ENCODE measurements at places on chromosomes 11 and 22. TPM values are rescaled to one million over a fixed set of nuclear protein-coding genes. Genes with fewer than 3 reads are reported as not detected.
A peak's percentile ranks its signal among the peaks of the same experiment; 100 is the strongest.

- peaks cover 42% of the 10 kb centered on the region for H3K4me1 ChIP-seq
- H3K27me3 ChIP-seq: peaks cover 4% of the 10 kb centered on the region
- peak; percentile 49 for DNase-seq
- H3K27ac ChIP-seq: peak within 1 kb of the TSS; percentile 49
- peak within 1 kb of the TSS; percentile 88 for H3K4me3 ChIP-seq
Measured at GRCh38 chr11:59106363-59107336, at the start of gene FAM111B. TSS of gene FAM111B (plus strand) at chr11:59107237. CDS start at chr11:59109626, 2,389 bp downstream.

DNA sequence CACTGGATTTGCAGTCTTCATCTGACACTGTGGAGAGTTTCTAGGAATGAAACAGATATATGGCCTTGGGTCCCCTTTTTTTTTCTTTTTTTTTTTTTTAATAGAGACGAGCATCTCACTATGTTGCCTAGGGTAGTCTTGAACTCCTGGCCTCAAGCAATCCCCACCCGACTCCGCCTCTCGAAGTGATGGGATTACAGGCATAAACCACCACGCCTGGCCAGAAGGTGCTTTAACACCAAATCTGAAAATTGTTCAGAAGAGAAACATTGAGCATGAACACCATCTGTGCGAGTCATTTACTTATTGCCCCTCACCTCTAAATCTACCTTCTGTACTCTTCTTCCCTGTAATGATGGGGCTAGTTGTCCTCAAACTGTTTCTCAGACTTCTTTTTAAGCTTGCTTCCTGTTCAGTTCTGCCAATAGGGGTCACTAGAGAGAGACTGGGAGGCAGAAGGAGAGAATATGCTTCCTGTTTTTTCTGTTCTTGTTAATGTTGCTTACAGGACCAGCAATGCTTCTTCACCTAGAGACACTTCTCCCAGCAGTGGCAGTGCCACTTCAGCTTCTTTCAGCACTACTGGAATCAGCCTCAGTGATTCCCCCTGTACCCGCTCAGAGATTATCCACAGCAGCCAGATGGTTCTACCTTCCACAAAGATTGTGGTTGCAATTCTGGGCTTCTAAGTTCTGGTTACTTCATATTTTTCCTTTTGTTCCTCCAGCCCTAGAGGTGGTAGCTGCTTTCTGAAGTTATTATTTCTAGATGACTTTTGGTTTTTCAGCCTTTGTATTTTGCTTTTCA lies 20.8 kb upstream of the ZBED5 start:
- peak overlapping the region; percentile 68 for H3K27ac ChIP-seq
- no peaks in the 10 kb centered on the region for H3K27me3 ChIP-seq
- H3K36me3 ChIP-seq: peaks cover 1% of the 10 kb centered on the region
- peaks cover 4% of the 10 kb centered on the region for H3K4me1 ChIP-seq

DNA sequence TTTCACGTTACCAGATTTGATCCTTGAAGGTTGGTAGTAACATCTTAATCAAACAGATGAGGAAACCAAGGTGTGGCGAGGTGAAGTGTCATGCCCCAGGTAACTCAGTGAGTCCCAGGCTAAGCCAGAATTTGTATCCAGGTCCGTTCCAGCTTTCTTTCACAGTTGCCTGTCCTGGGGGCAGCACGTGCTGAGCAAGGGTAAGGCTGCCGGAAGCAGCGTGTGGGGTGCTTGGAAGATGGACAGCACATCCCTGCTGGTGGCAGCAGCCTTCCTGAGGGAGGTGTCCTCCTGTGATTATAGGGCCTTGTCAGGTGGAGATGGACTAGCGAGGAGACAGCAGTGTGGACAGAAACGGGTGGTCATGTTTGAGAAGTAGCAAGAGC lies 50.9 kb downstream of the TRIOBP start:
- peaks cover 4% of the 10 kb centered on the region for H3K27me3 ChIP-seq
- peaks cover 37% of the 10 kb centered on the region for H3K4me1 ChIP-seq
- DNase-seq: no peak
- H3K4me3 ChIP-seq: peak overlapping the region; percentile 51
- no peaks in the 10 kb centered on the region for H3K36me3 ChIP-seq

DNA sequence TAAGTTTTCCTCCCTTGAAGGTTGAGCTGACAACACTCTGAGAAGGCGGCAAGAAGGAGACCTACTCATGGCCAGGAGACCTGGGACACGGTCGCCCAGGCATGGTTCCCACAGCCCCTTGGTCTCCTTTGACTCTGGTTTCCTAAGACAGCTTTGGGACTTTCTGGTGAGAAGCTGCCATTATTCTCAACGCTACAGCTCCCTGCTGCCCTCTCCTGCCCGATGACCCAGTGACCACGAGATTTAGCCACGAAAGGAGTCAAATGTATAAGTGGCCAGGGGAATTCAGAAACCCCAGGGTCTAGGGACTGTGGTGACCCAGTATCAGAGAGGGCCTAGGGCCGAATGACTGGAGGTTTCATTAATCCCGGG lies 699 bp upstream of the SDF2L1 start:
- H3K4me1 ChIP-seq: peaks cover 24% of the 10 kb centered on the region
- H3K27ac ChIP-seq: peak overlapping the region; percentile 89
- no peak for DNase-seq
- no peaks in the 10 kb centered on the region for H3K36me3 ChIP-seq

- H3K36me3 ChIP-seq: no peaks in the 10 kb centered on the region
- H3K27me3 ChIP-seq: peaks cover 16% of the 10 kb centered on the region
- peak within 1 kb of the TSS; percentile 67 for H3K27ac ChIP-seq
- peak; percentile 90 for DNase-seq
- peaks cover 13% of the 10 kb centered on the region for H3K4me1 ChIP-seq
Measured at GRCh38 chr11:2699531-2700414, at the start of gene KCNQ1OT1. TSS of gene KCNQ1OT1 (minus strand) at chr11:2699994.

DNA sequence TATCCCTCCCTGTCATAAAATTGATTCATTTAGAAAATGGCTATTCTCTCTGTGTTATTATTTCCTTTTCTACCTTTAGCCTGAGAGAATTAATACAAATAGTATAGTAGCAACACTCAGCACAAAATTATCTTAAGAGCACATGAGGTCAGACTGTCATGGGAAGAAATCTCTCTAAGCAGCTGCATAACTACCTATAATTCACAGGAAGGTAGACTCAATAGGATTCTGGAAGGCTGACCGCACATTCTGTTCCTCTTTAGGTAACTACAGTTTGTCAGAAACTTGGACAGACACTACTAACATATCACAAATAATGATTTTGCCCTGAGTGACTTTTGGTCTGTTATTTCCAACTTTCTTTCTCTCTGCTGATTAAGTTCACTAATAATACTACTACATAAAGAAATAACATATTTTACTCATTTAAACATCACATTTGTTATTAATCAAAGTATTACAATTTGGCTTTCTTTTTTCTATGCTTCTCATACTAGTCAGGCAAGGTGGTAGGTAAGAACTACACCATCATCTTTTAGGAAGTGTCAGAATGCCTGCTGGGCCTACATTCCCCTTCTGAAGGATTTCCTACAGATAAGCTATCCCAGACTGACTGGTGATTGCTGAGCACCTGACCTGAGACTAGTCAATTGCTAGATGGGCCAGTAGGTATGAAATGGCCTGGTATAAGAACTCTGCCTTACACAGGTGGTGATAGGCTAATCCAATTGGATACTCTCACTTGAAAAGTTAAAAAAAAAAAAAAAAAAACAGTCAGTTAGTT lies 325.1 kb downstream of the DLG2 start:
- no peak for DNase-seq
- no peaks in the 10 kb centered on the region for H3K27me3 ChIP-seq
- H3K27ac ChIP-seq: no peak overlapping the region
- H3K36me3 ChIP-seq: no peaks in the 10 kb centered on the region
- H3K4me3 ChIP-seq: no peak overlapping the region
- no peaks in the 10 kb centered on the region for H3K4me1 ChIP-seq

Gene TTLL1
- 14.4 TPM for polyA plus RNA-seq

Gene ALKBH3
- polyA plus RNA-seq: 40.0 TPM

Gene EED
- polyA plus RNA-seq: 15.6 TPM

Gene TOB2
- polyA plus RNA-seq: 23.6 TPM

Gene ABTB2
- not detected for polyA plus RNA-seq

Gene GSTT2
- polyA plus RNA-seq: not detected

Gene HTR3B
- polyA plus RNA-seq: not detected

Gene KDM4D
- polyA plus RNA-seq: not detected

Gene DLAT
- polyA plus RNA-seq: 13.6 TPM

Gene USH1C
- not detected for polyA plus RNA-seq

Gene PANX3
- polyA plus RNA-seq: not detected

Measured in immature natural killer cell (primary cell).